ENCODE measurements at places on chromosomes 16 and 17.
A peak's percentile ranks its signal among the peaks of the same experiment; 100 is the strongest.

GRCh38 chr16:88378836-88379693, 3.7 kb upstream of the ZNF469 start:
- no peak for DNase-seq

DNA sequence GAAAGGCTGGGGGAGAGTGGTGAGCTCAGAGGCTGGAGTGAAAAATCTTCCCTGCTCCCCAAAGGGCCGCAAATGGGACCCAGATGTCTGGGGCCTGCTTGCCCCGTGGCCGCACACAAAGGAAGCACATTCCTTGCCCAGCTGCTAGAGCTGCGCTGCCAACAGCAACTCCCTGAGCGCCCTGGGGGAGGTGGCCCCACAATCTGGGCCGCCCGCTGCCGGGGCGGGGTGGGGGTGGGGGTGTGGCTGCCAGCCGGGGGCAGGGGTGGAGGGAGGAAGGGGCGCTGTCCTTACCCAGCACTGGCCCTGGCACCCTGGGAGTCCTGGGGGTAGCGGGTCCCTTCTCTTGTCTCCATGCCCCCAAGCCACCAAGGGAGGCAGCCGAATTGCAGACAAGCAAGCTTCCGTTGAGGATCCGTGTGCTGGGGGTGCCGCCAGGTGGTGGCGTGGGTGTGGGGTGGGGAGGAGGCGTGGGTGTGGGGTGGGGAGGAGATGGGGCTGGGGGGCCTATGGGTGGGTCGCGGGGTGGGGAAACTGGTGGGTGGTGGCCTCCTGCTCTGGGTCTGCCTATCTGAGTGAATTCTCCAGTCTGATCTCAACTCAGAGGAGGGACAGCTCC, 48.4 kb upstream of the PABPN1L start:
- DNase-seq = no peak

DNA sequence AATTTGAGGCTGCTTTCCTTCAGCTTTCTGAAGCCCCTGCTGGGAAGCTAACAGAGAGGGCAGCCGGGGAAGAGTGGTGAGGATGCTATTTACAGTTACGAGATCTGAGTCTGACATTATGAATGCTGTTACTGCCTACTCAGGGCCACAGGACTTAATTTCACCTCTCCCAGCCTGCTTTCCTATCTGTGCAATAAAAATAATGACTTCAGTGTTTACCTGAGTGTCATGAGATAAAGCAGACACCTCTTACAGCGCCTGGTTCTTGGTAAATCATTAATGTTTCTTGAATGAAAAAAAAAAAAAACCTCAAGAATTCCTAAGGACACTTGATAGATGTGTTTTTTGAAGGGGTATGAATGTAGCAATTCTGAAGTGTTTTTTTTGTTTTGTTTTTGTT, 24.2 kb upstream of the CPHXL start:
- no peak for DNase-seq

GRCh38 chr17:81522491-81523401, 5.4 kb upstream of the FSCN2 start:
- DNase-seq = no peak

- DNase-seq = no peak
Measured at GRCh38 chr16:55876854-55877253, 1.7 kb upstream of the CES5A start.

DNA sequence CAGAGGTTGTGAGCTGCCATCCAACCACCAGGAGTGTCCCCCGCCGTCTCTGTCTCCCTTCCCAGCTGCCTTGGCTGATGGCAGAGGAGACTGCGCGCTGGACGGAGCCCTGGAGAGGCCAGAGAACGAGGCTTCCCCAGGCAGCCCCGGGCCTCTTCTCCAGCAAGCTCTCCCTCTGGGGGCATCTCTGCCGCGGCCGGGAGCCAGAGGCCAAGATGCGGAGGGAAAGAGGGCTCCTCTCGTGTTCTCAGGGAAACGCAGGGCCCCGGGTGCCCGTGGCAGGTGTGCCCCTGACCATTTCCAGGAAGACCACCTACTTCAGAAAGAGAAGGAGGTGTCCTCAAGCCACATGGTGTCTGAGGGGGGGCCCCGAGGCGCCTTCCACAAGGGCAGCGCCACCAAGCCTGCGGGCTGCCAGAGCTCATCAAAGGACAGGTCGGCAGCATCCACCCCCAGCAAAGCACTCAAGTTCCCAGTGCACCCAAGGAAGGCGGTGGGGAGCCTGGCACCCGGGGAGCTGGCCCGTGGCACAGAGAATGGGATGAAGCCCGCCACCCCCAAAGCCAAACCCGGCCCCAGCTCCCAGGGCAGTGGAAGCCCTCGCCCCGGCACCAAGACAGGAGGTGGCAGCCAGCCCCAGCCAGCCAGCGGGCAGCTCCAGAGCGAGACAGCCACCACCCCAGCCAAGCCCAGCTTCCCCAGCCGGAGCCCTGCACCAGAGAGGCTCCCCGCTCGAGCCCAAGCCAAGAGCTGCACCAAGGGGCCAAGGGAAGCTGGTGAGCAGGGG, 14.8 kb upstream of the ZFPM1 start:
- DNase-seq = no peak

- no peak for DNase-seq
Measured at GRCh38 chr16:89453501-89454321, 36.6 kb downstream of the ANKRD11 start.

- DNase-seq = peak; percentile 80
Measured at GRCh38 chr17:17440010-17440843, 36.6 kb upstream of the MED9 start.

DNA sequence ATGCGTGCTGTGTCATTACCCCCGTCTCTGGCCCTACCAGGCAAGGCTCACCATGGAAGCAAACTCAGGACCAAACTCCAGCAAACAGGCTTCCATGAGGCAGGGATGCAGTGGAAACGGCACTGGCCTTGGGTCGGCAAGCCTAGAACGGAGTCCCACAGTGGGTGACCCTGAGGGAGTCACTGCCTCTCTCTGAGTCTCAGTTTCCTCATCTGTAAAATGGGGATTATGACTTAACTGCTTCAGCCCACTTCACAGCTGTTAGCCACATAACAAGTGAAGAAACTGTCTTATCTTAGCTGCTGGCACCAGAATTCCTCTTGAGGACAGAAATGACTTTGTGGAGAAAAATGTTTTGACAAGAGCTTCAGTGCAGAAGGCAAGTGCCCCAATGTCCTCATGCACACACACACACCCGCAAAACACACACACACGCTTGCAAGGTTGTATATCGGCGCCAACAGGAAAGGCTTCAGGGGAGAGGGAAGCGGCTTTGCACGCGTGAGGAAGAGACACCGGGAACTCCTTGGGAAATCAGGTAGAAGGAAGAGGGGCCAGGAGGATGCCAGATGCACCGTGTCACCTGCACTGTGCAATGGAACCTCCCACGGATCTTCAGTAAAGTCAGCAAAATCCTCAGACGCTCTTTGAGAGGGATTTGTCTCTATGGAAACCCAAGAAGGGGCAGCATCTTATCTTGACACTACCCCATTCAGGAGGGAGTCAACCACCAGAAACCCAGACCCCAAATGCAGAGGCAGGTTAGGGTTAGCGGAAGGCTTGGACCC, 53.7 kb downstream of the GSG1L start:
- DNase-seq = no peak

GRCh38 chr16:83704656-83705055, 103.1 kb upstream of the HSBP1 start:
- DNase-seq = no peak

- DNase-seq = no peak
Measured at GRCh38 chr16:22117609-22118008, 25.3 kb downstream of the VWA3A start.

GRCh38 chr17:7021993-7022778, 664 bp upstream of the BCL6B start:
- DNase-seq = peak; percentile 75

DNA sequence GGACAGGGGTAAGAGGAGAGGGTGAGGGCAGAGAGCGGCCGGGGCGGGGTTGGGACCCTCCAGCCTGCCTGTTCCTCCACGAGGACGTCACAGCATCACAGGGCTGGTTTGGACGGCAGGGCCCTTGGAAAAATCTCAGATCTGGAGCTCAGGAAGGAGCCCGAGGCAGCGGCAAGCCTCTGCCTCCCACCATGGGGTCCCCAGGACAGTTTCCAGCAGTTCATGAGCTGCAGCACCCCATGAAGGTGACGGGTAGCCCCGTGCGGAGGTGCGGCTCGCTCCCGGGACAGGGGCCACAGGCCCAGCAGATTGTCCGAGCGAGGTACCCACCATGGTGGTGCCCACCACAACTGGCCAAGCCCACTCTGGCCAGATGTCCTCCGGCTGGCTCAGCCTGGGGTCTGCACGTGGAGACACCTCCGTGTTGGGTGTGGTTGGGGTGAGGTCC, 21.3 kb downstream of the TPSD1 start:
- no peak for DNase-seq

DNA sequence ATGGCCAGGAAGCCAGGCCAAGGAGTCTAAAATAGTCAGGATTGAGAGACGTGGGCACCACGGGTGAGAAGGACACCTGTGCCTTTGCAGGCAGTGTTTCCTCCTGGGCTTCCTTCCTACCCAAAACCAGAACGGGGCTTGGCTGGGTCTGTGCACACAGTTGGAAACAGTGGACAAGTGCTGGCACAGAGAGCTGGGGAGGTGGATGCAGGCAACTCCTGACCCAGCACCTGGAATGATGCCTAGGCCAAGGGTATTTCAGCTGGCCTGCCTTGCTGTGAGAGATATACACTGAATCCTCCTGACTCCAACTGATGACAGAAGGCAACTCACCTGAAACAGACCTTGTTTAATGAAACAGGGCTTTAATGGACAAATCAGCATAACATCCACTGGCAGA, 186.2 kb downstream of the SLC39A11 start:
- no peak for DNase-seq

DNA sequence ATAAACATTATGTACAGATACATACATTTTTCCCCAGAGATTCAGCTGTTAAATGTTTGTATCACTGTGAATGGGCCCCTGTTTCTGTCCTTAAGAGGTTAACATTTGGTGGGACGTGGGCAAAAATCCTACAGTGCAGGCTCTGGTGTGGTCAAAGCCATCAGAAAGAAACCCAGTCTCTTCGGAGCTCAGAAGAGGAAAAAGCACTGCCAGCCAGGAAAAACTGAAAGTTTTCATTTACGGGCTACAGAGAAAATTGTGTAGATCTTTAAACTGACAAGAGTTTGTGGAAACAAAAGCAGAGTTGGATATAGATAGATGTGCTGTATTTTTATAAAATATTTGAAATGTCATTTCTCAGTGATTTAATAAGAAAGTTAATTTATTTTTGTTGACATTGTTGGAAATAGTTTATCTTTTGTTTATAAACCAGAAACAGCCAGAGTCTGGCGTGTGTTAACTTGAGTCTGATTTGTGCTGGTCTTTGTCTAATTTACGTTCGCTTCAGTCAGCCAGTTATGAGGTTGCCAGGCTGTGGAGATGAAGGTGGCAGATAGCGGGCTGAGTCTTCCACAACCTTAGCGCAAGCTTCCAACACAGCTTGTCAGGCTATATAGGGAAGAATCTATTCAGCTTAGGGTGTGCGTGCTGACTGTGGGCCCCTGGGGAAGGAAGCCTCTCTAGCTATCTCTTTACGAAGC, 9.5 kb upstream of the TEKT3 start:
- DNase-seq = no peak

DNA sequence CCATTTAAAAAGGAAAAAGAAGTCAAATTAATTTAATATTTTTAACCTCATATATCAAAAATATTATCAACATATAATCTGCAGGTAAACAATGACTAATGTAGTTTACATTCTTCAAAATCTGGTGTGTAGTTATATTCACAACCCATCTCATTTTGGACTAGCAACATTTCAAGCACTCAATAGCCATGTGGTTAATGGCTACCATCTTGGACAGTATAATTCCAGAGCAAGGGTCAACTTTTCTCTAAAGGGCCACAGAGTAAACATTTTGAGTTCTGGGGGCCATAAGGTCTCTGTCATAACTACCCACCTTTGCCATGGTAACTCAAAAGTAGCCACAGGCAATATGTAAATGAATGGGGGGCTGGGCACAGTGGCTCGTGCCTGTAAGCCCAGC, 153.9 kb downstream of the PARN start:
- DNase-seq = no peak

DNA sequence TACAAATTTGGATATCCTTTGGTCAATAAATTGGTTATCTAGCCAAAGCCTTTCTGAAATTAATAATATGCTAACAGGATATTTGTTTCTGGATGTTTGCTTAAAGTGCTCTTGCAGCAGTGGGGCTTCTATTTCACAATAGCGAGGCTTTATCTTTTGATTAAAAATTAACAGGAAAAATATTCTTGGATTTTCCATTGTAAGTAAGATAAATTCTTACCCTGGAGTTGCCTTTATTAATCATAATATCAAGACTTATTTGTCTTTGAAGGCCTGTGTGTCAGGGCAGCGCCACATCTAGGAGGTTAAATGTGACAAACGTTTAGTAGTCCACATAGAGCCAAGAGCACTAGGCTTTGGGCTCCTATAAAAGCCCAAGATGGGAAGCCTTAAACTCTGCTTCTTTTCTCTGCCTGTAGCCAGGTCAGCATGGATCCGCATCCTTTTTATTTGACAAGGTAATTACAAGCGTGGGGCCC, 5.3 kb downstream of the TMEM97 start:
- no peak for DNase-seq

GRCh38 chr17:39634384-39634871, 2.5 kb upstream of the STARD3 start:
- no peak for DNase-seq

- no peak for DNase-seq
Measured at GRCh38 chr17:46811978-46812583, 6.4 kb downstream of the WNT3 start.

DNA sequence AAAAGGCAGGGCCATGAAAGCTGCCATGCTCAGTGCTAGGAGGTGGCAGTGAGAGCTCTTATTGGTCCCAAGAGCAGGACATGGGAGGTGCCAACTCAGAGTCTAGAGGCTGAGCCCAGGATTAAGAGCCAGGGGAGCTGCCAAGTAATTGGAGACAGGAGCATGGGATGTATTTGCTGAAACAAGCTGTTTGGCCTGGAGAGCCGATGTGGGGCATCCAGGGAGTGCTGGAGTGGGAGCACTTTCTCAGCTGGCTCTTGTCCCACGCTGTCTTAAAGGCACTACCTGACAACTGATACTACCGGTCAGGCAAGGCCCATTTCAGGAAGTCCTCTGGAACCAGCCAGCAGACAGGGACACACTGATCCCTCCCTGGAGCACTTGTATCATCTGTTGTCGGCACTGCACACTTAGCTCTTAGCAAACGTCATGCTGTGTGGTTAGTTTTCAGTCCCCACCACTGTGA, 19.3 kb downstream of the ANKFN1 start:
- DNase-seq = no peak

Measured in activated gamma-delta T cell treated with Interleukin-2 at 50 U/mL for 16 hours (primary cell).